Central memory CD8-positive, alpha-beta T cell (primary cell): ENCODE measurements at places on chromosomes 1 and 21.

GRCh38 chr21:40337981-40338380 lies 470.7 kb downstream of the PCP4 start:
- no peak for DNase-seq

DNA sequence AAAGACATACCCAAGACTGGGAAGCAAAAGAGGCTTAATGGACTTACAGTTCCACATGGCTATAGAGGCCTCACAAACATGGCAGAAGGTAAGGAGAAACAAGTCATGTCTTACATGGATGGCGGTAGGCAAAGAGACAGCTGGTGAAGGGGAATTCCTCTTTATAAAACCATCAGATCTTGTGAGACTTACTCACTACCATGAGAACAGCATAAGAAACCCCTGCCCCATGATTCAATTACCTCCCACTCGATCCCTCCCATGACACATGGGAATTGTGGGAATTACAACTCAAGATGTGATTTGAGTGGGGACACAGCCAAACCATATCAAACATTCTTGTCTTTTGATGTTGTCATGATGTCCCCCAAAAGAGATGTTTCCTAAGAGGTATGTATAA lies 103.3 kb downstream of the DUSP10 start:
- no peak for DNase-seq

- no peak for DNase-seq
Measured at GRCh38 chr1:41365320-41365633, 4.0 kb downstream of the FOXO6 start.

DNA sequence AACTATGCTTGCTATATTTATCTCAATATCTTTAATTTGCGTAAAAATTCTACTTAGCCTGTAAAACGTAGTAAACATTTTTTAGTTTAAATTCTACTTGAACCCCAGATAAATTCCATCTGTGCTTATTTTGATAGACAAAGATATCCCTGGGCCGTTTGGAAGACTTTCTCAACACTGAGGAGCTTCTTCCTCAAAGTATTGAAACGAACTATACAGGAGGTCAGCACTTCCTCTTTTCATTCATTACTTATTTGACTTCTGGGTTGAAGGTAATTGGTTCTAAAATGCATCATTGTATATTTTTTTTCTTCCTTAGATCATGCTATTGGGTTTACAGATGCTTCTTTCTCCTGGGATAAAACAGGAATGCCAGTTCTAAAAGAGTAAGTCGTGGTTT lies 74.7 kb downstream of the HSPA13 start:
- no peak for DNase-seq

DNA sequence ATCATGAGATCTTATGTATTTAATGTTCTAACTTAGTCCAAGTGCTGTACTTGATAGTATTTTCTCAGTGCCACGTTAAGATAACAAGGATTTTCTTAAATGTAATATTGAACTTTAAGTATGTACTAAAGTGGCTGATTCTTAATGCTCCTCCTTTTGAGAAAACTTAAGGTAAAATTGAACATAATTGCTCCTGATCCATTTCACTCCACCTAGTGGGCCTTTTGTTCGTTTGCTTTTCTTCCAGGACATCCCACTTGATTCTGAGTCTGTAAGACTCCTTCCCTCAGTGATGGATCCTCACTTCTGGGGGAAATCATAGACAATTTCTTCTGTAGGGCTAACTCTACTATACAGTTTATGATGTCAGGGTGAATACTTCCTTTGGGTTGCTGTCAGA lies 173.1 kb downstream of the LMO4 start:
- DNase-seq, result no peak

DNA sequence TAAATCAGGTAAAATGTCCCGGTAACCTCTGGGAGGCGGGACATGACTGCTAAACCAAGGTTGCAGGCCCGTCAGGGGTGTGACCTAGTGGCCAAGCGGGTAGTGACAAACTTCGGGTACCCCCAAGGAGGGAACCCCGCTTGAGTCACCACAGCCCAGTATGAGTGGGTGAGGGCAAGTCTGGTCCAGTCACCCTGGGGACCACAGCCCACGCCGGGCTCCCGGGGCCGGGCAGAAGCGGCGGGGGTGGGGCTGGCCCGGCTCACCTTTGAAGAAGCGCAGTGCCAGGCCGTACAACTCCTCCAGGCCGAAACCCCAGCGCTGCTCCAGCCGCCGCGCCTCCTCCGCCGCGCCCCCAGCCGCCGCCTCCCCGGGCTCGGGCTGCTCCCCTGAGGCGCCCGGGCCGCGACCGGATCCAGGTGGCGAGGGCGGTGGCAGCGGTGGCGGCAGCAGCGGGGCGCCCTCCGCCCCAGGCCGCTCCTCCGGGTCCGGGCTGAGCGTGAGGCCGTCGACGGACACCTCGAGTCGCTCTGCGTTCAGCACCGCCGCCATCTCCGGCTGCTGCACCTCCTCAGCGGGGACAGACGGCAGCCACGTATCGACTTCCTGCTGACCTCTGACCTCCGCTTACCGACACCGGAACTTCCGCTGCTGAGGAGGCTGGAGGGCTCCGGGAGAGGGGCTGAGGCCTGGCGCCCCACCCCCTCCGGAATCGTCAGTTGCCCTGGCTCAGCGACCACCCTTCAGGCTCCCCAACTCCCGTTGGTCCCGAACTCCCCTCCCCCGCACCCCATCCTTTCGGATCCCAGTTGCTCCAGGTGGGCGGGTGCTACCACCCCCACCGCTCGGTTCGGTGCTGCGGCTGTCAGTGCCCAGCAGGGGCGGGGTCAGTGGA lies at the start of gene ACBD3:
ACBD3 (minus strand) TSS at position 618 of the 895 bp plus-strand sequence; CDS start at position 552, 66 bp downstream.
- DNase-seq, result peak; percentile 72

GRCh38 chr1:54795356-54795665 lies 5.8 kb downstream of the TTC22 start:
- DNase-seq, result no peak

DNA sequence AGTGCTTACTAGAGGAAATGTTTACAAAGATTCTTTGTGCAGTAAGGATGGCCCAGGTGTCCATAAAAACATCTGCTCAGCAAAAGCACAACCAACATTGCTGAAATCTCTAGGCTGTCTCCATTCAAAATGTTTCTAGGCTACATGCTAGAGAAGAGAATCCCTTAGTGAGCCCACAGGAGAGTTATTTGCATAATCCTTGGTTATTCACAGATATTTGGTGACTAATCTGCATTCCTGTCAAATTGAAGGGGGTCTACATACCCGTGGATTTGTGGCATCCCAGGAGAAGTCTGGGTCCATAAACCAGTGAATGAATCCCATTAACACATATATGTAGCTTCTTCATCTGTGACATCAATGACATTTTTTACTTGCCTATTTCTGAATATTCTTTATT lies 261.3 kb upstream of the ESRRG start:
- no peak for DNase-seq

DNA sequence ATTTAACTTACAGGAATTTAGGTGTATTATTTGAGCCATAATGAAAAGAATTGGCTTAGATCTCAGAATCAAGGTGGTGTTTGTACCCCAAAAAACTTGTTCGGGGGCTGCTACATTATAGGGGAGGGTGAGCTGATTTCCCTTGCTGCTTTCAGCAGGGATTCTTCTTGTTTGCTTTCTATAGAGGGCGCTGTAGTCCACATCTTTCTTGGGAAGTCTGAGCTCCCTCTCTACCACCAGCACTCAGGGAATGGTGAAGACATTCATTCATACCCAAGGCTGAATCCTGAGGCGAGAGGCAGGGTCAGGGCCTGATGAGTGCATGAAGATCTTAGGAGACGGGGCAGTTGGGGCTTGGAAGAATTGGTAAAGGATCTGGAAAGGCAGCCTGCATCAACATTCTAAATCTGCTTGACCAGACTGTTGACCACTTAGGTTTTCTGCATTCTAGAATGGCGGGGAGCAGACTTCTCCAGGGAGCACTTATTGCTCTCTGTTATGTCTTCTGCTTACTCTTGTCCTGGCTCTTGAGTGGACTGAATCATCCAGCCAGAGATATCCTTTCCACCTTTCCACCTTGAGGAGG lies 18.9 kb downstream of the SPATA46 start:
- no peak for DNase-seq

DNA sequence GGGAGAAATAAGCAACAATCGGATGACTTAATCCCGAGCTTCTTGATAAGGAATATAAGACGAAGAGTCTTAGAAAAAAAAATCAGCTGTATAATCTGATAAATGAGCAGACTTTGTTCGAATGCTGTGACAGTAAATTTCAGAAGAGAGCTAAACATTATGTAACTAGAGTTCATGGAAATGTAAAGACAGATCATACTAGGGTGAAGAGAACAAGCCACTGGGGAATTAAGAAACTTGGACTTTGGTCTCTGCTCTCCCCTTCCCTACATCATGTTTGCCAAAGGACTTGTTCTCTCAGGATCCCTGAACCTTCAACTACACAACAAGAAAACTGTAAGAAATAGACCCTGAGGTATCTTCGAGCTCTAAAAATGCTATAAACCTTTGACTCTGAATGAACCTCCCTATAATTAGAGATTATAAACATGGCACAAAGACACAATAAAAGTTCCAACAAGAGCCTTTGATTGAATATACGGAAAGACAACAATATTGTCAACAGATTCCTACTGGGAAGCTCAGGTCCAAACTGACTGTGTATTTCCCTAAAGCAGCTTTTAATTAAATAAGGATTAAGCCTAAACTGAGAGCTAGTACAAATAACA lies 27.5 kb downstream of the FRRS1 start:
- no peak for DNase-seq

GRCh38 chr1:125086611-125087010 lies 3901.8 kb downstream of the SRGAP2C start:
- DNase-seq, result no peak

DNA sequence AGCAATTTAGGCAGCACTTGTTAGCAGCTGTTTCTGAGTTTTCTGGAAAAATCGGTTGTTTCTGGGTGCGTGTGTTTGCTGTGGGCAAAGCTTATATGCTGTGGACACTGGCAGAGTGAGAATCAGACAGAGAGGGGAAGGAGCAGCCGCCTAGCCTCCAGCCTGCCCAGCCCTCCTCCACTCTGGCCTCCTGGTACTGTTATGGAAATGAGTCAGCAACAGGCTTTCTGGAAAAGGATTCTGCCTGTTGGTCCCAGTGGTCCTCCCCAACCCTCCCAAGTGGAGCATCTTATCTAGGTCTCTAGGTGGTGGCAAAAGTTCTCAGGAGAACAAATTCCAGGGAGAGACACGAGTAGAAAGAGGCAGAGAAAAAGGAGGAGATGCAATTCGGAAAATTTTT lies 42.2 kb upstream of the GOLT1A start:
- no peak for DNase-seq

DNA sequence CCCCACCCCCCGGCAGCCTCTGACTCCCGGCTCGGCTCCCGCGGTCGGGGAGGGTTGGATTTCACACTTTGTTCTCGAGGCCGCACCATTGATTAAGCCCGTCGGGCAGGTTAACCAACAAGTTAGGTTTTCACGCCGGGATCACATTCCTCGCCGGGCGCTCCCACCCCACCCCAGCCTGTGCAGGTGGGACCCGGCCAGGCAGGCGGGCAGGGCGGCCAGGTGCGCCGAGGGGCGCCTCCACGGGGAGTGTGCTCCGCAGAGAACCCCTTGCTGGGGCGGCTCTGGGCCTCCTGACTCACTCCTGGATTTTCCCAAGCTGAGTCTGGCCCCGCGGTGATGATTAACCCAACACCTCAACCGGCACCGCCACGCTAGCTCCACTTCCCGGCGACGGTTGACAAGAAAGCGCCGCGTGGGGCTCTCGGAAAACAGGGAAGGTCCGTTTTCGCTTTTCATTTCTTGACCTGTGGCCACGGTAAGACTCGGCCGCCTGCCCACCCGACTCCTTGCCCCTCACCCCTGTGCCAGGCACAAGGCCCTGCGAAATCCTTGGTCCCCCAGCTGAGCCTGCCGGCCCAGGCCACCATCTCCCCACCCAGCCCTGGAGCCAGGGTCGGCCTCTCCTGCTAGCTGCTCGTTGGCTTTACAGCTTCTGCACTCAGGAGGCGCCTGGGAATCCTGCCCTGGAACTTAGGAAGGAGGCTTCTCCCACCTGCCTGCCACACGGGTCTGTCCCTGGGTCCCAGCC lies 8.8 kb upstream of the TTLL10 start:
- DNase-seq, result no peak

DNA sequence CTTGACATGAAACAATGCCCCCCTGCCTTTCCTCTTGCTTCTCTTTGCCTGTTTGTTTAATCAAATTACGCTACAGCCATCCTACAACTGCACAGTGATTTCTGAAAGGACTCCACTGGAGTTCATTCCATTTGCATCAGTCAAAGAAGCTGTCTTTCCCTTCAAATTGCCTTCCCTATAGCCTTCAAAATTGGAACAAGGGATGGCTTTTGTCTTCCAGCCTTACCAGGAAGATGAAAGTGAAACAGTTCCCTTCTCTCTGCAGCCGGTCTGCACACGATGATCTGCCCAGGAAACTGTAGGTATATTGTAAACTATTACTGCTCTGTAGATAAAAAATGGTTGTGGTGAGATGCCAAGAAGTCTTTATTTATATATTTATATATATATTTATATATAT lies 65.6 kb upstream of the ETS2 start:
- DNase-seq, result no peak

GRCh38 chr1:54237586-54237985 lies 37.6 kb downstream of the MRPL37 start:
- DNase-seq, result no peak

GRCh38 chr1:102772831-102773230 lies 335.5 kb downstream of the COL11A1 start:
- no peak for DNase-seq

- DNase-seq, result no peak
Measured at GRCh38 chr1:220473440-220473839, 54.5 kb upstream of the MARK1 start.

GRCh38 chr1:114671939-114672275 lies 2.1 kb upstream of the DENND2C start:
- no peak for DNase-seq

DNA sequence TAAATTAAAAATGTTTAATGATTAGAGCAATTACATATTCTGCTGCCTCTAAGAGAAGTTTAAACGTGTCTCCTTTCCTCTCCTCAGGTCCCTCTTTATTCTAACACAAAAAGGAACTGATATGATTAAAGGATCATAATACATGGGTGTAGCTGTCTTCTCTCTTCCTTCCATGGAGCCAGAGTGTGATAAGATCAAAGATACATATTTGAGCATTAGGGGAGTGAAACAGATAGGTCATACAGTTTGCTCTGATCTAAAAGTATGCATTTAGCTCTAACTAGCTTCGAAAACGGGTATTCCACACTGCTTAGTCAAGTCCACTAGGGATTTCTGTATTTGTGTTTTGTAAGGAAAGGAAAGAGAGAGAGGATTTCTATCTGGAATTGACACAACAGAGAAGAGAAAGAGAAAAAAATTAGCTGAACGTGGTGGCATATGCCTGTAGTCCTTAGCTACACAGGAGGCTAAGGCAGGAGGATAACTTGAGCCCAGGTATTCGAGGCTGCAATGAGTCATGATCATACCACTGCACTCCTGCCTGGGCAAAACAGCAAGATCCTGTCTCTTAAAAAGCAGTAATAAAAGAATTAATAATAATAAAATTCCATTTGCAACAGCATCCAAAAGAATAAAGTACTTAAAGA lies 63.1 kb downstream of the CDC42BPA start:
- no peak for DNase-seq

GRCh38 chr21:36751383-36751782 lies 52.5 kb downstream of the SIM2 start:
- DNase-seq, result no peak
